ENCODE measurements at places on chromosomes 5 and 9. TPM values are rescaled to one million over a fixed set of nuclear protein-coding genes. Genes with fewer than 3 reads are reported as not detected.

- H3K36me3 ChIP-seq = no peaks in the 10 kb centered on the region
- no peak for DNase-seq
- H3K27ac ChIP-seq = no peak overlapping the region
- H3K27me3 ChIP-seq = no peaks in the 10 kb centered on the region
- H3K4me3 ChIP-seq = no peak overlapping the region
- H3K4me1 ChIP-seq = no peaks in the 10 kb centered on the region
These were observed 17.9 kb downstream of the COL27A1 start for GRCh38 chr9:114172981-114173833.

- no peak for DNase-seq
- H3K4me3 ChIP-seq = no peak overlapping the region
- H3K27me3 ChIP-seq = no peaks in the 10 kb centered on the region
These were observed 61.4 kb upstream of the TRIO start for GRCh38 chr5:14081791-14082190.

The IL3 gene
- not detected for total RNA-seq

The TIMD4 gene
- not detected for total RNA-seq
